ENCODE measurements at places on chromosomes 2 and 18.
A peak's percentile ranks its signal among the peaks of the same experiment; 100 is the strongest.

GRCh38 chr2:158907926-158908456 is 60.4 kb upstream of the TANC1 start:
- DNase-seq = no peak

- DNase-seq = no peak
These were observed 89.9 kb downstream of the ACSL3 start for GRCh38 chr2:222950638-222951285.

DNA sequence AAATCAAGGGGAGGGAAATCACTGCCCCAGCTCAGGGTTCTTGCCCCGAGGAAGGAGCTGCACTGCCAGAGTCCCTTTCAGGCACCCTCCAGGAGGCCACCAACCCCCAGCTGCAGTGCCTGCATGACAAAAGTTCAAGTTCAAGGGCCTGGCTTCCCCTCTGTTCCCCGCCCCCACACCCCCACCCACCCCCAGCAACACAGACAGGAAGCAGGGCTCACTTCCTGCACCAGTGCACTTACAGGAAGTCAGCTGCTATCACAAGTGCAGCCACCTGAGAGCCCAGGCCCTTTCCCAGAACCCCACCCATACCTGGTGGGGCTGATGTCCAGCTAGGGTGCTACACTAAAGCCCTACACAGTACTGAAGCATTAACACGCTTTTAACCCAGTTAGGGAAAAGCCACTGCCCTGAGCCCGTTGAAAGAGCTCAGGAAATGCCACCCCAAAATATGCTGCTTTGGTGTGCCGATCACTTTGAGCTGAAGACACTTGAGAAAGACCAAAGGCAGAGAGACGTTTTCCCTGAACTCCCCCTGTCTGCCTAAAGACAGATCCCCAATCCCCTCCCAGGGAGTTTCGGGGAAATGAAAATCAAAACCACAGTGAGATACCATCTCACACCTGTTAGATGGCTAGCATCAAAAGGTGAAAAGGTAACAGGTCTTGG is 109.9 kb upstream of the CAB39 start:
- DNase-seq = peak; percentile 61

- no peak for DNase-seq
These were observed 130.1 kb upstream of the TPO start for GRCh38 chr2:1283020-1283801.

DNA sequence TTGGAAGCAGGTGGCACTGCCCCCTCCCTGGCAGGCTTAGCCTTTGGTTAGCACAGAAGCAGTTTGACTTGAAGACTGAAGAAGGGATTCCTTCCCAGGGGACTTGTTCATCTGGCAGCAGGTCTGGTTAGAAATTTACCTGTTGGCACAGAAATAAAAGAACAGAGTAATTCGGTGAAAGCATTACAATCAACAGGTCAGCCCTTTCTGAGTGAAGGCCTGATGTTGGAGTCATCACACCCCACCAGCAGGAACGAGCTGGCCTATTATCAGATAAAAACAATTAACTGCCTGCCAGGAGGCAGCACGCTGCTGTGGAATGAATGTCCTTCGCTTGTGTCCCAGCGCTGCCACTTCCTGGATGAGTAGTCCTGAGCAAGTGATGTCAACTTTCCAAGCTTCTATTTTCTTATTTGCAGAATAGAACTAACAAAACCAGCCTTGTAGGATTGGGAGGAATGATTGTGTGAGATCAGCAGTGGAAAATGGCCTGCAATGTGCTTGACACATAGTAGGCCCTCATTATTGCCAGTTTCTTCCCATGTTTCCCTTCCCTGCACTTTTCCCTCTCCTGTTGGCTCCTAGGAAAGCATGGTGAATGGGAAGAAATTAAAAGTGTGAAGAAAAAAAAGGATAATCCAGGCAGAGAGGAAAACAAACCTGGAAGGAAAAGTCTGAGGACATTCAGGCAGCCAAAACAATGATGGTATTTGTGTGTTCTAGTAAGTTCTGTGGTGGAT is 29.0 kb downstream of the LGALSL start:
- peak; percentile 14 for DNase-seq

- no peak for DNase-seq
These were observed 7.4 kb downstream of the TUBB6 start for GRCh38 chr18:12315490-12315889.

DNA sequence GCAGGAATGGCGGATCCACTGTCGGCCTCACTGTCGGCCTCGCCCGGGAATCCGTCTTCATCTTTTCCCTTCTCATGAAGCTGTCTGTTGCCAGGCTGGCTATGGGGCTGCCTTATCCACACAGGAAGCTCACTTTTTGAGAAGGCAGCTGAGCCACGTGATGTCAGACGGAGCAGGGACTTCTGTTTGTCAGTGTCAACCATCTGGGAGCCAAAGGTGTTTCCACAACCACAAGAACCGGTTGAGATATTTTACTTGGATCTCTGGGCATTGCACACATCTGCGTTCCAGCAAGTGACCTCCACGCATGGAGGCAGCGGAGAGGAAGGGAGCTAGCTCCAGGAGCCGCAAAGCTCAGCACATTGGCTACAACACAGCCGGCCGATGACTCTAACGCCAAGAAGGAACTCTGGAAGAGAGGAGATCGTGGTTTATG is 27.4 kb upstream of the TAF1B start:
- no peak for DNase-seq

DNA sequence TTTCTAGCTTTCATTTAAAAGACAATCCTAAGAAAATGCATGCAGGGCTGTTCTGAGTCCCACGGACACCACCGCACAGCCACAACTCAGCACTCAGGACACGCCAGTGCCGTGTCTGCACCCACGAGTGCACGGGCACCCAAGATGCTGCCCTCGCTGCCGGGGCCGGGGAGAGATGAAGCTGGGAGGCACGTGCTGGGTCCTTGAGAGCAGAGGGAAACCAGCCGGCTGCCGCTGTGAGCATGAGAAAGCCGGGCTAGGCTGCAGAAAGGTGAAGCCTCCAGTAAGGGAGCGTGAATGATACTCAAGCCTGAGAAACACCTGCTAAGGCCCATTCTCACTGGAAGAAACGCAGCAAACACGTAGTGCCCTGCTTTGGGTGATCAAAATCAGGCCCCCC is 4.8 kb downstream of the COPS9 start:
- DNase-seq = no peak

DNA sequence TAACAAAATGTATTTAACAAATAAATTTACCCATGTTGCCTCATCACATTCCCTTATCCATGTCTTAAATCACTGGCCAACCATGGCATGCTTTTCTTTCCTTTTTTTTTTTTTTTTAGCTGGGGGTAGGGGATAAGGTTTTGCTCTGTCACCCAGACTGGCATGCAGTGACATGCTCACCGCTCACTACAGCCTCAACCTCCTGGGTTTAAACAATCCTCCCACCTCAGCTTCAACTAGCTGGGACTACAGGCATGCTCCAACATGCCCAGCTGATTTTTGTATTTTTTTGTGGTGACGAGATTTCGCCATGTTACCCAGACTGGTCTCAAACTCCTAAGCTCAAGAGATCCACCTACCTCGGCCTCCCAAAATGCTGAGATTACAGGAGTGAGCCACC is 266.4 kb downstream of the THSD7B start:
- no peak for DNase-seq

GRCh38 chr2:151325581-151326095 is 31.8 kb upstream of the TNFAIP6 start:
- no peak for DNase-seq

- DNase-seq = no peak
These were observed 10.3 kb downstream of the CYP1B1 start for GRCh38 chr2:38065502-38066135.

DNA sequence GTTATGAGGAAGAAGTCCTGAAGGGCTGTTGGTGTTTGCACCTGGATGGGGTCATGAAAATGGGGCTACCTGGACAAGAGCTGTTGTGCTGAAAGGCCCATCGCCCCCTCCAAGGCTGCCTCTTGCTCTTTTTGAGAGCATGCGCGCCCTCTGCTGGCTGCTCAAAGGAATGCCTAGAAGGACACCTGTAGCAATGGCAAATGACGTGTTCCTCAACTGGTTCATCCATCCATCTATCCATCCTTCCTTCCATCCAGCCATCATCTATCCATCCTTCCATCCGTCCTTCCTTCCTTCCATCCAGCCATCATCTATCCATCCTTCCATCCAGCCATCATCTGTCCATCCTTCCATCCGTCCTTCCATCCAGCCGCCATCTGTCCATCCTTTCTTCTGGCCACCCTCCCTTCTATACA is 17.2 kb upstream of the RPL31 start:
- DNase-seq = peak; percentile 82

GRCh38 chr18:72623444-72623843 is 79.3 kb upstream of the CBLN2 start:
- DNase-seq = no peak

DNA sequence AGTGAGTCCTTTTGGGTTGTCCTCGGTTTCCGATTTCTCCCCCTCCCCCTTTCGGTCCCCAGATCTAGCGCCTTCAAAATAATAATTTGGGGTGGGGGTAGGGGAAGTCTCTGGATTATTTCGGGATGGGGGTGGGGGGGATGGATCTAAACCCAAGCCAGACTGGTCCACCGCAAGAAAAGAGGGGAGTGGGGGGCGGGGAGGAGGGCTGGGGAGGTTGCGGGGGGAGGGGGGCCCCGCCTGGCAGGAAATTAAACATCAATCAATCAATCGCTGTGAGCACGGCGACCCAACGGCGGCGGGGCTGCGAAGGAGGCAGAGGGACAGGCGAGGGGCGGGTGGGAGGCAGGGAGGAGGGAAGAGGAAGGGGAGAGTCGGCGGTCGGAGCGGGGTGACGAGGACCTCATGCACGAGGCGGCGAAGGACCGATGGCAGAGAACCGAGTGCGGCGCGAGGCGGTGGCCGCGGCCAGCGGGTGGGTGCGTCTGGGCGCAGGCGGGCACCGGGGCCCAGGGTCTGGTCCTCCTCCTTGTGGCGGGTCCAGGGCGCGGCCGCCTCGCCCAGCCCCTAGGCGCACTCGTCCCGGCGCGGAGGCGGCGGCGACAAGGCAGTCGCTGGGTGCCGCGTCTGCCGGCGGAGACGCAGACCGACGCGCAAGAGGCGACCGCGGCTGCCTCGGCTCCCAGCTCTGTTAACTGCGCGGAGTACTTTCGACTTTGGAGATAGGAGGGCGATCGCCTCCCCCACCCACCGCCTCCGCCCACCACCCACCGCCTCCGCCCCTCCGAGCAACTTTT is 468 bp upstream of the SATB2 start:
- DNase-seq = peak; percentile 53

GRCh38 chr2:226066391-226066790 is 666.9 kb downstream of the NYAP2 start:
- no peak for DNase-seq

- no peak for DNase-seq
These were observed 347.9 kb downstream of the METTL4 start for GRCh38 chr18:2223449-2223848.

DNA sequence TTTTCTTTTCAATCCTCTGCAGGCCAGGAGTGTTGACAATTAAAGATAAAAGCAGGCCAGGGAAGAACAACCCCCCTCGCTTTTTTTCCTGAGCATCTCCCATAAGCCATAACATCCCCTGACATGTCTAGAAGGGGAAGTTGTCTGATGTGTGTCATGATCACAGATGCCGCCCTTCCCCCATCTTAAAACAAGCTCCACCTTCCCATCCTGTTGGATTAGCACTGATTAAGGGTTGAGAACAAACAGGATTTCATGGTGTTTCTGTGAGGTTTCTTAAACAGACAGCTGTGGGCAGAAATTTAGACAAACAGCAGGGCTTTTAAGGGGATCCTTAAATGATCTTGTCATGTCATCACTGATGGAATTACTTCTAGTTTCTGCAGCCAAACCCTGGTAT is 59.4 kb upstream of the UPP2 start:
- no peak for DNase-seq

DNA sequence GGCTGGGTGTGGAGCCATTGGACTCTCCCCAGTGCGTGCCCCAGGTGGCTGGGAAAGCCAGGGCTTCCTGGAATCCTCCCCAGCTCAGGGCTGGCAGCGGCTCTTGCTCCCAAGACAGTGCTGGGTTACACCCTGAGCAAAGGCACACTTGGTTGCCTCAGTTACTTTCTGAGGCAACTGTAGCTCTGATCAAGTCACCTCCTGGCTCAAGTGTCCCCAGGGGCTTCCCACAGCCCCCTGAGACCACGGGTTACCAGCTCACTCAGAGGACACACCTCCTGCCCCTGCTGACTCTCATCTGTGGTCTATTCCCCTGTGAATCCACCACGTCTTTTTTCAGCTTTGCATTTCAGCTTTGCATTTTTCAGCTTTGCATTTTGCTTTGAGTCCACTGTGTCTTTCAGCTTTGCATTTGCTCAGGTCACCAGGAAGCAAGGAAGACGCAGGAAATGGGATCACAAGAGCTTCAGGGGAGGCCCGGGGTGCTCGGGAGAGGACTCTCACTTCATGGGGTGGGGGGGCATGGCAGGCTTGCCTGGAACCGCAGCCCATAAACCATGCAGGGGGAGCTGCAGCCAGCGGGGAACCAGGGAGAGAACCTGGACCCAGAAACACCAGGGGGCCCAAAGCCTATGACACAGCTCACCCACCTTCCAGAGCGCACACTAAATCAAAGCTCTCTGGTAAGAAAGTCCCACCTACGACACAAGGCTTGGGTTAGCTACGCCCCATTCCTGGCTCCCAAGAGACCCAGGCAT is 138.0 kb upstream of the ASB18 start:
- DNase-seq = no peak

- DNase-seq = no peak
These were observed 150.3 kb downstream of the SATB2 start for GRCh38 chr2:199307461-199307860.

DNA sequence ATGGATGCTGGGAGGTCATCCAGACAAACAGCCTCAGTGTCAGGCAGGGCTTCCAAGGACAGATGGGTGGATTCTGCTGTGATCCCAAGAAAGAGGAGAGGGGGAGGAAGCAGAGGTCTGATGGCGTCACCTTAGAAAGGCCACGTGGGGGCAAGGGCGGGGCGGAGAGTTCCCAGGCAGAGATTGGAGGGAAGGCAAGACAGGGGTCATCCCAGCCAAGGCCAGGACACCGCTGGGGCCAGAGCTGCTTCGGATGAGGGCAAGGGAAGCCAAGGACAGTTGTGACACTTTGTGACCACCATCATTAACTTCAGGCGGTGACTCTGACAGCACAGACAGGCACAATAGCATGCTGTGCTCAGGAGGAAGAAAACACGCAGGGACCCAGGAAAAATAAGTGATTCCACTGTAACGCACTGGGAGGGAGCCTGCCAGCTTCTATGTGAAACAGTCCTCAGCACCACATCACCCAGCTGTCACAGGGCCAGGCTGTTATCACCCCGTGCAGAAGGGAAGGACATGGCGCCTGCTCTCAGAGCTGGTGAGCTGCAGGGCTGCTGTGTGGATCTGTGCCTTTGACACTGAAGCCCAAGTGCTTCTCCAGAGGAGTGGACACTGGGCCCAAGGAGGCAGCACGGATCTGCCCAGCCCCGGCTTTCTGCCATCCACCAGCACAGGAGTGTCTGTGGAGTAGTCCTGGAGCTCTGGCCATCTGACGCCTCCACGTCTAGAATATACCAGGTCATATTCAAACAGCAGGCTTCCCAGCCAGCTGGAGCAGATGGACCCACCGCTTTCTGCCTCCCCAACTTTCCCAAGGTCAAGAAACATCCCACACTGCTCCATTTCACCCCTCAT is 204.1 kb downstream of the NDUFA10 start:
- DNase-seq = no peak

Data from stimulated activated CD4-positive, alpha-beta T cell treated with anti-CD3 and anti-CD28 coated beads, Interleukin-15, amount 100 ng/mL, for 24 hours (primary cell).